ENCODE measurements at places on chromosomes 12 and 14.

DNA sequence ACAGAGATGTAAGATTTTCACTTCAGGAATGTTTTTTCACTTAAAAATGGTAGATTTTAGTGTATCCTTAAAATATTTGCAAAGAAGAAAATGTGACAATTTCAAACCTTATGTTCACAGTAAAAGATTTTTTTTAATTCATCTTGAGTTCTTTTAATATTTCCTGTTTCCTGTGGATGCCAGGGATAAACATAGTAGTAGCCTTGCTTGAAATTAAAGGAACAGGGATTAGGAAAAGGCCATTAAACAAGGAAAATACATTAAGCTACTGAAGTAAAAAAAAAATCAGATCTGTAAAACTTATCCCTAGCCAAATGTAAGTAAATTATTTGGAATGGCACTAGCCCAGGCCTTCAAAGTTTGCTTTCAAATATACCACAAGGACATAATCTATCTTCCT is 138.1 kb upstream of the AEBP2 start:
- no peak for DNase-seq

- no peak for DNase-seq
Measured at GRCh38 chr12:42967850-42968249, 378.3 kb upstream of the PRICKLE1 start.

DNA sequence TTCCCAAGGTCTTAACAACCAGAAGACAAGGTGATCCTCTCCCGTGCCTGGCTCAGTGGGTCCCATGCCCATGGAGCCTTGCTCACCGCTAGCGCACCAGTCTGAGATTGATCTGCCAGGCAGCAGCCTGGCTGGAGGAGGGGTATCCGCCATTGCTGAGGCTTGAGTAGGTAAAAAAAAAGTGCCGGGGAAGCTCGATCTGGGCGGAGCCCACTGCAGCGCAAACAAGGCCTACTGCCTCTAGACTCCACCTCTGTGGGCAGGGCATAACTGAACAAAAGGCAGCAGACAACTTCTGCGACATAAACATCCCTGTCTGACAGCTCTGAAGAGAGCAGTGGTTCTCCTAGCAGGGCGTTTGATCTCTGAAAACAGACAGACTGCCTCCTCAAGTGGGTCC is 104.0 kb downstream of the C14orf39 start:
- DNase-seq, result no peak

DNA sequence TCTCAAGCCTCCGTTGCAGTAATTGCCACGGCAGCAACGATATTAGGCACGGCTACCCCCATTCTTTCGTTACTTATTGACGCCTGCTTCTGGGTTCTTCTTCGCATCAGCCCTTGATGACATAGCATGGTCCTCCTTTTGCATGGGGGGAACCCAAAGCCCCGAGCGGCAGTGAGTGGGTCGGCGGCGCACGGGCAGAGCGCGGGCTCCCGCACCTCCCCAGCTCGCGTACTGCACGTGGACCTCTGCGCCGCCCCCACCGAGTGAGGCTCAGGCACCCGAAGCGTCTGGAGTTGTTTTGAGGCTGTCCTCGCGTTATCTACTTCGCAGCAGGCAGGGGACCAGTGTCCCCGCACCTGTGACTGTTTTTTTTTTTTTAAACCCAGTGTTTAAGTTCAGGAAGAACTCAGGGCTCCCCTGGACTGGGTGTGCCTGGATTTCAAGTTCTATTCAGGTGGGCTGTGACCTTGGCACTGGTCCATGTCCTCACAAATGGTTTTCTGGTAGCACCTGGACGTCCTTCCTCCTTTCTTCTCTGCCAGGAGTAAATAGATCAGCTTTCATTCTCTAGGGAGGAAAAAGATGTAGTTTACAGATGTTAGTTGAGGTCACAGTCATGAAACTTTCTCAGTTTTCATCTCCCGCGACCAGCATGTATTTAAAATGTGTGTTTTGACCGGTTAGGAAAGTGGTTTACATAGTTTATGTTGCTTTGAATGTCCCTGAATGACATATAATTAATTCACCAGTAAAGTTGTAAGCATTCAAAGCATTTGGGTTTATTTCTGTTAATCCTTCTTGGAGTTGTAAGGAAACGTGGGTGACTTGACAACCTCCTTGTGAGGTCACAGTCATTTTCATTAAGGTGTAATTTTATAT is 1.4 kb upstream of the FOXN4 start:
- DNase-seq, result no peak

GRCh38 chr12:5047729-5048128 is 4.0 kb downstream of the KCNA5 start:
- no peak for DNase-seq

- no peak for DNase-seq
Measured at GRCh38 chr14:93045211-93045674, 70.5 kb downstream of the ITPK1 start.

DNA sequence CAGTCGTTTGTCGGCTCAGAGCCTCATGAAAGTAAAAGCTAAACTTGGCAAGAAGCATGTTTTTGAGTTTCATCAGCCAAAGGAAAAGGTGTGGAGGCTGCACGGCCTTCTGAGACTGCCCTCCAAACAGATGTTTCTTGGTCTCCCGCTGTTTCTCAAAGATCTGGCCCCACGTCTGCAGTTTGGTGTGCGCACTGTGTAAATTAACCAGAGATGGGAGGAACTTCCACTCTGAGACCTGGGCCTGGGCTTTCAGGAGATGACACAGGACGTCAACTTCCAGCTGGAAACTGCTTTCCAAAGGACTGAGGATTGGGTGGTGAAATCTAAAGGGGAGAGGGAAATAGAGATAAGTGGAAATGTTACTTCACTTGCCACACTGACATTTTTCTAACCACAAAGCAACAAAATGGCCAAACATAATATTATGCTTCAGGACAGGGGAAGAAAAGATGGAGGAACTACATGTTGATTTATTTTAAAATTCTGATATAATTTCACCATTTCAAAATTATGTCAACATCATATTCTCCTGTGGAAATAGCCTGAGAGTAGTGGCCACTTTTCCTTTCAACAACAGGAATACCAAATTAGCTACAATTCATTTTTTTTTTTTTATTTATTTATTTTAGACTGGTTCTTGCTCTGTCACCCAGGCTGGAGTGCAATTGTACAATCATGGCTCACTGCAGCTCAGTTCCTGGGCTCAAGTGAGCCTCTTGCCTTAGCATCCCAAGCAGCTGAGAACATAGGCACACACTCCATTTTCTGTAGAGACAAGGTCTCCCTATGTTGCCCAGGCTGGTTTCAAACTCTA is 27.6 kb downstream of the KICS2 start:
- DNase-seq, result no peak

DNA sequence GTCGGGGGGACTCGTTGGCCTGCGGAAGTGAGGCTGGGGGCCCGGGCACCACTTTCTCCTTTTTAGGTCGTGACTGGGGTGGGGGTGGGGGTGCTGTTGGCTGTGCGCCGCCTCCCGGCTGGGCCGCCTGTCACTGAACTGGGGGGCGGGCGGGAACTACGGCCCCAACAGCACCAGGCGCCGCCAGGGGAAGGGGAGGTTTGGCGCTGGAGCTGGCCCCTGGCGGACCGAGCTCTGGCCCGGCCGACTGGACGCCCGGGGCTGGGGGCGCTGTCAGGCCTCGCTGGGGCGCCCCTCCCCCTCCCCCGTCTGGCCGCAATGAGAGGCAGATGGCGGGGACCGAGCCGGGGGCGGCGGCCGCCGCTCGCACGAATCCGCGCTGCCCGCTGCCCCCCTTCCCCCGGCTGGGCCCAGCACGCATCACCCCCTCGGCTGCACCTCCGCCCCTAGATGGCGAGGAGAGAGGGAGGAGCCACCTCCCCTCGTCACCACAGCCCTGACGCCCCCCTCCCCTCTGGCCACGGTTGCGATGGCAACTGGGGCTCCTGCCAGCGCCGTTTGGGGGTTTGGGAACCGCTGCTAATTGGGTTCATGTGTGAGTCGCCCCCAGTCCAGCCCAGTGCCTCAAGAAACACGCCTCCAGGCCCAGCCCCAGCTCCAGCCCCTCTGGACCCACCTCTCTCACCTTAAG is 723 bp downstream of the NFATC4 start:
- DNase-seq, result no peak

GRCh38 chr14:20419419-20419818 is 6.1 kb upstream of the TEP1 start:
- no peak for DNase-seq
